ENCODE measurements at places on chromosomes 3 and 15.
A peak's percentile ranks its signal among the peaks of the same experiment; 100 is the strongest.

- DNase-seq = no peak
Observed at GRCh38 chr15:98725874-98726273, 77.5 kb downstream of the IGF1R start.

- DNase-seq = no peak
Observed at GRCh38 chr3:123126031-123126430, 59.2 kb downstream of the PDIA5 start.

- DNase-seq = no peak
Observed at GRCh38 chr3:88807491-88808105, 299.8 kb upstream of the EPHA3 start.

DNA sequence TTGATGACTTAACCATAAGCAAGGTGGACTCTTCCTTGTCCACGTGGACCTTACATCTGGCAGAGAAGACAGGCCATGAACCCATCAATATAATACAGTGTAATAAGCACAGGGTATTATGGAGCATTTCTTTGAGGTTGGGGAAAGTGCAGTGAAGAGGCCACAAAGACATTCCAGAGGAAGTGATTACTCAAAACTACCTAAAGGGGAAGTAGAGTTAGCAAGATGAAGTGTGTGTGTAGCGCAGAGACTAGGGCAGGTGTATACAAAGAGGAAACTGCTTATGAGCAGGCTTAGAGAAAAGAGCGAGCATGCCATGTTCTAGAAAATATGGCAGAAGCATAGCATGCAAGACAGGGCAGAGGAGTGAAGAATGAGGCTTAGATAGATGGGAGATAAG, 17.9 kb downstream of the CP start:
- DNase-seq = peak; percentile 56

DNA sequence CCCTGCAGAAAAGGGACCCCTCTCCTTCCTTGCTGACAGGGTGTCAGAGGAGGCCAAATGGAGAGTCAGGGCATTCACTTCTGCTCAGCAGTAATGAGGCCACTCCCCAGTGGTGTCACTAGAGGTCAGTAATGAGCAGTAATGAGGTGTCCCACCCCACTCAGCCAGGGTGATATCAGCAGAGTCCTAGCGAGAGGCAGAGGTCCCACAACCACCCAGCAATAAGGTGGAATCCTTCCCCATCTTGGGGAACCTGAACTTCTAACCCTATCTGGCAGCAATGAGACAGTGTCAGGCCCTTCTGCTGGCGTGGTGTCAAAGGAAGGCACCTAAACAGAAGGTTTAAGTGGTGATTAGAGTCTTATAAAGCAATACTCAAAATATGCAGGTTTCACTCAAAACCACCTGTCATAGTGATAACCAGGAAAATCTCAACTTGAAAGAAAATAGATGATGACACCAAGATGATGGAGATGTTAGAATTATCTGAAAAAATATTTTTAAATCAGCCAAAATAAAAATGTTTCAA, 12.9 kb downstream of the OCA2 start:
- peak; percentile 67 for DNase-seq

- no peak for DNase-seq
Observed at GRCh38 chr3:154799800-154800199, 280.3 kb upstream of the MME start.

All from germinal center (tissue), 1 donor.